ENCODE measurements at places on chromosomes 12 and 14. TPM values are rescaled to one million over a fixed set of nuclear protein-coding genes. Genes with fewer than 3 reads are reported as not detected.

MDP1 gene
- 12.5 TPM for total RNA-seq

BBOF1 gene
- 13.0 TPM for total RNA-seq

TBX5 gene
- total RNA-seq = not detected

DNA sequence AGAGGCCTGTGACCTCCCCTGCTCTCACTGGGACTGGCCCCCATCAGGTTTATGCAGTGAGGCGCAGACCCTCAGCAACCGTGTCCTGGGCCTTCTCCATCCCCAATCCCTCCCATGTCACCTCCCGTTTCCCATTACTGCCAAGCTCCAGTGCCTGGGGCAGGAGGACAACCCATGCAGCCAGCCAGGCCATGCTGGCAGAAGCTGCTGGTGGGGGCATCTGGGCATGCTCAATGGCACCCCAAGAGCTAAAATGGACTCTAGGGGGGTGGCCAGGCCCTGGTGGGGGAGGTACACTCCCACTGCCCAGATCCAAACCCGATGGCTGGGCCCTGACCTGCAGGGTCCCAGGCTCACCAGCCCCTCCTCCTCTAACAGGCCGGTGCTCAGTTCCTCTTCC is 20.5 kb upstream of the GPR132 start:
- H3K27ac ChIP-seq = no peak overlapping the region
- peaks cover 12% of the 10 kb centered on the region for H3K27me3 ChIP-seq
- H3K4me1 ChIP-seq = peaks cover 41% of the 10 kb centered on the region
- no peaks in the 10 kb centered on the region for H3K36me3 ChIP-seq
- no peak overlapping the region for H3K4me3 ChIP-seq

GRCh38 chr12:52356031-52356761 is 11.1 kb downstream of the KRT85 start:
- H3K4me1 ChIP-seq = peaks cover 9% of the 10 kb centered on the region
- H3K36me3 ChIP-seq = no peaks in the 10 kb centered on the region
- no peak overlapping the region for H3K4me3 ChIP-seq
- H3K27me3 ChIP-seq = peaks cover 12% of the 10 kb centered on the region
- no peak overlapping the region for H3K27ac ChIP-seq

DNA sequence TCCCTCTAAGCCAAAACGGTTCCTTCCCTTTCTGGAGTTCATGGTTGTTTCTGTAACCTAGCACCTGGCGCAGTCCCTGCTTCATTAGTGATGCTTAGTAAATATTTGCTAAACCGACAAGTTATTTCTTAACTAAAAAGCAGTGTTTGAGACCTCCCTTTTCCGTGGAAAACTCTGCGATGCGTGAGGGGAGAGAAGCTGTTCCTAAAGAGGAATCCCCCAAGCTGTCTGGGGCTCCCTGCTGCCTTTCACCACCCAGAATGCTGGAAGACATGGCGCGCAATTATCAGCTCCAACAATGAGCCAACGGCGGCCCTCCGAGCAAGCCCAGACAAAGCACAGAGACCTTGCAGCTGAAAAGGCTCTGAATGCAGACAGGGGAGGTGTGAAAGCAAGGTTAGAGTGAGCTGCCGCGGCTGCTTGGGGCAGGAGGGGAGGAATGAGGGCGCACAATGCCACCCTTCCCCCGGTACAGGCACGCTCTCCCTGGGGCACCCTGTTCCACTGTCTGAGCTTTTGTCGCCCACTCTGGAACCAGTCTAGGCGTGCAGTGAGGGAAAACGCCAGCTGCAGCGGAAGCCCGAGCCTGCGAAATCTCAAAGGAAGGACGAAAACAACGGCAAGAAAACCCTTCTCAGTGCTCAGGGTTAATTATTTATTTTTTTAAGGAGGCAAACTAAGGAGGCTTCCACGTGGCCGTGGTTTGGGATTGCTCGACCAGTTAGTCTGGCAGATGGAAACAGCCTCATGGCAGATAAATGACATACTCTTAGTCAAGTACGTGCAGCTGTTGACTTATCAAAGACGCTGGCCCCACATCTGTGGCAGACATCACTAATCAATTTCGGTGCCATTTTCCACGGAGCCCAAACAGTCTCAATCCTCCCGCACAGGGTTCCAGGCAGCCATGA is 66.3 kb downstream of the RBM19 start:
- no peaks in the 10 kb centered on the region for H3K4me1 ChIP-seq
- no peak overlapping the region for H3K4me3 ChIP-seq
- H3K27ac ChIP-seq = no peak overlapping the region
- no peaks in the 10 kb centered on the region for H3K27me3 ChIP-seq

- H3K27ac ChIP-seq = no peak overlapping the region
- no peak overlapping the region for H3K4me3 ChIP-seq
- DNase-seq = no peak
- H3K4me1 ChIP-seq = no peaks in the 10 kb centered on the region
These were observed 65.8 kb downstream of the NTN4 start for GRCh38 chr12:95724767-95725166.
